ENCODE measurements at places on chromosomes 13 and 19.

DNA sequence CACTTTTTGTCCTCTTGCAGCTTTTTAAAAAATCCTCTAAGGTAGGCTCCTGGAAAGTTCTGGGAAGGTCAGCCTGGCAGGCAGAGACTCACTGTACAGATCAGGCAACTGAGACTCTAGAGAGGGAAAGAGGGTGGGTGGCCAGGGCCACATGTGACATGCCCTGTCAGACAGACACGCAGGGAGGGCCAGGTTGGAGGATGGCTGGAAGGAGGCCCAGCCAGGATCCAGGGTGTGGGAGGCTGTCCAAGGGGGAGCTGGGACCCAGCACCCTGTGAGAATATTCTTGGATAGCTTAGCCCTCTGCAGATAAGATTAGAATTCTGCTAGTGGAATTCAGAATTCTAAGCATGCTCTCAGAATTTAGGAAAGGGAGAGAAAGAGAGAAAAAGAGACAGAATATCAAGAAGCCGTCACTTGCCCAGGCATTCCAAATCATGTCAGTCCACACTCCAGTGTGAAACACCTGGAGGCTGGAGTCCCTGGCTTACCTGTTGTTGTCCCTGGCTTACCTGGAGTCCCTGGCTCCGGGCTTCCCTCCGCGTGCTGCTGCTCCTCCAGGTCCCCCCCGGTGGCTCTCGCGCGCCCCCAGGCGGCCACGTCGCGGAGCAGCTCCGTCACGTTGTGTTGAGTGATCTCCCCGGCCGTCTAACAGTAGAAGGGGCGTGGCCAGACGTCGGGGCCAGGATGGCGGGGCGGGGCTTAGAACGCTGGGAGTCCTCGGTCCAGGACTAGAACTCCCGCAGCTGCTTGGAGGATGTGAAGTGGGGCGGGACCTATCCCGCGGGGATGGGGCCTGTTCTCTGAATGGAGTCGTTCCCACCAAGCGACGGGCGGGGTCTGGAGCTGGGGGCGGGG, 2.8 kb upstream of the TNNI3 start:
- DNase-seq: peak; percentile 94

- no peak for DNase-seq
These were observed 85.8 kb downstream of the IPO5 start for GRCh38 chr13:98039261-98039660.

DNA sequence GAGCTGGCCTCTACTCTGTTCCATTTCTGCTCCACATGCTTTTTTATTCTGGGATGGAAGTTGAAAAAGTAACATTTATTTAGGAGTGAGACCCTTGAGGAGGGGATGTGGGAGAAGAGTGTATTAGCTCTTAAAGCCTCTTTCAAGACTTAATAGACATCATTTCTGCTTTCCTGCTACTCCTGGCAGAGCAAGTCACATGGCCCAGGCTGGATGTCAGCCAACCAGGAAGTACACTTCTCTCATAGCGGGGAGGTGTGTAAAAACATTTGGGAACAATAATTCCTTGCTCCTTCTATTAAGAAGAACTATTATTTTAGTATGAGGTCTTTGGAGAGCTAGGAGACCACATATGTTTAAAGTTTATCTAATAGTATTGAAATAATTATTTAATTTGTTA, 40.6 kb upstream of the FAM216B start:
- DNase-seq: no peak

GRCh38 chr13:21078501-21078900, 17.1 kb upstream of the LATS2 start:
- DNase-seq: no peak

GRCh38 chr19:42313096-42313839, at the start of gene TMEM145:
TSS of gene TMEM145 (plus strand) at chr19:42313309. CDS start at chr19:42313377, 68 bp downstream.
- peak; percentile 28 for DNase-seq

- no peak for DNase-seq
These were observed 14.2 kb upstream of the RNF6 start for GRCh38 chr13:26236296-26236695.

DNA sequence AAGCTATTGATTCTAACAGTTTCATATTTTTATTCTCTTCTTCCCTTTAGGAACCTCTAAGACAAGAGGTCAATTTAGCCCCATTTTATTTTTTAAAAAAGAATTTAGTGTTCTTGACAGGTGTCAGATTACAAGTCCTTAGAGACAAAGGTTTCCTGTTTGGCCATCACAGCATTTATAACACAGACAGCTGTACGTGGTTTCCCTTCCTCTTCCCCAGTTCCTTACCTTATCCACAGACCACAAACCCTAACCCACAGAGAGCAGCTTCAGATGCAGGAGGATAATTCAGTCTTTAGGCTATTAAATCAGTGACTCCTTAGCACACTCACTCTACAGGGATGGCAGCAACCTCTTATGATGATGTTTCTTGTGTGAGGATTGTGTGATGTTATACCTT, 1210.1 kb downstream of the DIAPH3 start:
- DNase-seq: no peak

DNA sequence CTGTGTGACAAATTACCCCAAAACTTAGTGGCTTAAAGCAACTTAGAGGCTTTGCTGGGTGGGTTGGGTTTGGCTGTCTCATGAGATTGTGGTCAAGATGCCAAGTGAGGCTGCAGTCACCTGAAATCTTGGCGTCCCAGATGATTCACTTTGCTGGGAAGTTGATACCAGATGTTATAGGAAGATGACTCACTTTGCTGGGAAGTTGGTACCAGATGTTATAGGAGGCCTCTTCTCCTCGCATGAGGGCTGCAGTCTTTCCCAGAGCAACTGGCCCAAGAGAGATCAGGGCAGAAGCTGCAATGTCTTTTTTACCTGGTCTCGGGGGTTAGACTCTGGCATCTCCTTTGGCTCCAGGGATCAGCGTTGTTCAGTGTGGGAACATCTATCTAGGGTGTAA, 16.8 kb downstream of the TEX29 start:
- DNase-seq: no peak

DNA sequence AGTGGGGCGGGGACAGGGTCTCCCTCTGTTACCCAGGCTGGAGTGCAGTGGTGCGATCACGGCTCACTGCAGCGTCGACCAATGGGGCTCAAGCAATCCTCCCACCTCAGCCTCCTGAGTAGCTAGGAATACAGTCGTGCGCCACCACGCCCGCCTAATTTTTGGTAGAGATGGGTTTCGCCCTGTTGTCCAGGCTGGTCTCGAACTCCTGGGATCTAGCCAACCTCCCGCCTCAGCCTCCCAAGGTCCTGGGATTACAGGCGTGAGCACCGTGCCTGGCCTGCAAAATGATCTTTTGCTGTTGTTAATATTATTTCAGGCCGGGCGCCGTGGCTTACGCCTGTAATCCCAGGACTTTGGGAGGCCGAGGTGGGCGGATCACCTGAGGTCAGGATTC, 621 bp upstream of the TGDS start:
- no peak for DNase-seq

GRCh38 chr13:51970349-51970748, 40.9 kb downstream of the ATP7B start:
- no peak for DNase-seq

DNA sequence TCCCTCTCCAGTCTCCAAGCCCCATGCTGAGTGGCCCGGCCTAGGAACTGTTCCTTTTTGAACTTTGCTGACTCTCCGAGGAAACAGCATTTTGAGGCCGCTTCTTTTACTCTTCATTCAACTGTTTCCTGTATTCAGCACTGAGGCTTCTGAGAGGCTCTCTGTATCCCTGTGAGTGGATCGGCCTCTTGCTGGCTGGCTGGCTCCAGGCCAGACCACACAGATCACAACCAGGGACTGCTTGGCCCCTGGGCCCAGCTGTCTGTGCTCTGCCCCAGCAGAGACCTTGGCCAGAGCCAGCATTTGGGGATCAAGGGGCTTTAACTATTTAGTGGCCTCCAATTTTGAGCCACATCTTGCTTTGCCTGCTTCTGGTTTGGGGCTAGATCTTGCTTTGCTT, 75.6 kb upstream of the KL start:
- DNase-seq: no peak

- no peak for DNase-seq
These were observed 771.3 kb upstream of the ARGLU1 start for GRCh38 chr13:107339209-107339608.

- DNase-seq: no peak
These were observed 71.8 kb upstream of the NPAS1 start for GRCh38 chr19:46947866-46948265.

DNA sequence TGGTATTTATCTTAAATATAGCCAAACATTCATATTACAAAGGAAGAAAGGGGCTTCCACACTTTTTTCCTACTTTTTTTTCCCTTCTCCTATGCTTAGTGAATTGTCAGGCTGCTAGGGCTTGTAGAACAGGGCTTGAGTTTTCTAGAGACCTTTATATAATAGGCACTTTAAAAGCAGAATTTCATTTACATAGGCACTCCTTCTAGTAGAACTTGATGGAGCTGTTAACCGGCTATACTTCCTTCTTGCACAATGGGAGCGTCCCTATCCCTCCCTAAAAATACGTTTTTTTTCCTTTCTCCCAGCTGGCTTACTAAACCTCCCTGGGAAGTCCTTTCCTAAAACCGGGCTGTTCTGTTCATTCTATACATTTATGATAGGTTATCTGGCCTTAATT, 1.1 kb downstream of the TRIM13 start:
- DNase-seq: peak; percentile 57

DNA sequence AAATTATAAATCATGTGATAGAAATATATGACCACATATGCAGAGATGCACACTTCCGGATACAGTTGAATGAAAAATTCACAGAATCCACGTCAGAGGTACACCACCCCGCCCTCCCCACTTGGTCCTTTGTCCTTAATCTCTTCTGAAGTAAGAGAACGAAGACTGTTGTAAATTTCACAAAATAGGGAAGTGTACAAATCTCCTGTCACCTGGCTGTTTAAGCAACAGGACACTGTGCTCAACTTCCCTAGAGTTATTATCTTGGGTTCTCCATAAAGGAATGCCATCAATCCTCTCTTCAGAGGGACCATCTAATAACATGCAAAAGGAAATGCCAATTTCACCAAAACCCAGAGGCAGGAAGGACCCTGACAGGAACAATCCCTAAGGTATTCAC, 10.5 kb upstream of the CEACAM6 start:
- no peak for DNase-seq

- no peak for DNase-seq
These were observed 9.4 kb downstream of the DCT start for GRCh38 chr13:94470126-94470525.

All from NCI-H526 treated with DMSO at 0.1 percent for 48 hours (cell line).